ENCODE measurements at places on chromosomes 4 and X.
A peak's percentile ranks its signal among the peaks of the same experiment; 100 is the strongest.

DNA sequence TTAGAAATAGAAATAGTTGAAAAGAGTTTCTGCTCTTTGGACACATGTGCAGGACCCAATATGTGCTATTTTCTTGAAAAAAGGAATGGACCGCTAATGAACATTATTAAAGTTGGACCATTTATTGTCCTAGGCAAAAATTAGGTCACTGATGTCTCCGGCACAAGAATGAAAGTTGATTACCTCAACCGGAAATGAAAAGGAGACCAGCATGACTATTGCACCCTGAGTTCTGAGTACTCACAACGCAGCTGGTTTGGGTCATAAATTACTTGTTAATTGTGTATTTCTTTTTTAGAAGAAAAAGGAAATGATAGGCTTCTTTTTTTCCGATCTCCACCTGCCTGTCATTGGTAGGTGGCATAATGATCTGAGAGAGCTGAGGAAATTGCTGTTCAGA lies 232.7 kb downstream of the ARHGAP24 start:
- ATAC-seq, result peak; percentile 81

DNA sequence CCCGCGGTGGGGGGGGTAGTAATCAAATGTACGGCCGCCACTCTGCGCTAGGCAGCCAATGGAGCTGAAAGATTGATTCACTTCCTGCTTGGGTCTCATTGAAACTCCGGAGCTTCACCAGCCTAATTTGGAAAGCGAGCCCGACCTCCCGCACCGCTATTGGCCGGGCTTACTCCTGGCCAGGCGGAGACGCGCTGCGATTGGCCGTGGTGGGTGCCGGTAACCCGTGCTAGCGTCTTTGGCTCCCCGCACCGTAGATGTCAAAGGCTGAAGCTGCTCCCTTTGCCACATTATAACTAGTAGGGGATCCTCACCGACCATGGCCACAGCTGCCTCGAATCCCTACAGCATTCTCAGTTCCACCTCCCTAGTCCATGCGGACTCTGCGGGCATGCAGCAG lies at the start of gene POU3F4:
Gene POU3F4 (plus strand): TSS at position 285 of the 400 bp plus-strand sequence. CDS start 35 bp downstream, at position 320.
- no peak for ATAC-seq

DNA sequence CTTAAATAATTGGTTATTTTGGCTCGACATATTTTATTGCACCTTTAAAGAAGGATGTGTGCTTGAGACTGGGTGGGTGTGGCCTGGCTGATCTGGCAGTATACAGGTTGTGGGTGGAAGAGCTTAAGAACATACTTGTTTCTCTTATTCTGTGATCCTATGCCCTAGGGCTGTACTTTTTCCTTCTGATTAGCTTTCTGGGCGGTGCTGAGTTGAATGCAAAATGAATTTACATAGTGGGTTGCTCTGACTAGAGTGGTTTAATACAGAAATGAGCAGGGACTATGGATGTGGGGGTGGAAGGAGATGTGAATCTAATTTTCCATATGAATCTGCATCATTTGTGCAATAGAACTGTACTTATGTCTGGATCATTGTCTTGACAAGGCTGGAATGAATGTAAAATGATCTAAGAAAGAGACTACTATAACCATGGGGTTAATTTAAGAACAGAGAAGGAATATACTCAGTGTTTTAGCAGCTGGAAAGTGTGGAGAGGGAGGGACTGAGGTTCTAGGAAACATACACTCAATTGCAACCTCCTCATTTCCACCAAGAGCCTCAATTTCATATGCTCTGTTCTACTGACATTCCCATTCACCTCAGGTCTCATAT lies 73.7 kb downstream of the RLIM start:
- ATAC-seq, result no peak

GRCh38 chr4:102535398-102536082 lies 34.4 kb downstream of the NFKB1 start:
- ATAC-seq, result peak; percentile 76

GRCh38 chr4:101306764-101307615 lies 40.3 kb downstream of the PPP3CA start:
- no peak for ATAC-seq

DNA sequence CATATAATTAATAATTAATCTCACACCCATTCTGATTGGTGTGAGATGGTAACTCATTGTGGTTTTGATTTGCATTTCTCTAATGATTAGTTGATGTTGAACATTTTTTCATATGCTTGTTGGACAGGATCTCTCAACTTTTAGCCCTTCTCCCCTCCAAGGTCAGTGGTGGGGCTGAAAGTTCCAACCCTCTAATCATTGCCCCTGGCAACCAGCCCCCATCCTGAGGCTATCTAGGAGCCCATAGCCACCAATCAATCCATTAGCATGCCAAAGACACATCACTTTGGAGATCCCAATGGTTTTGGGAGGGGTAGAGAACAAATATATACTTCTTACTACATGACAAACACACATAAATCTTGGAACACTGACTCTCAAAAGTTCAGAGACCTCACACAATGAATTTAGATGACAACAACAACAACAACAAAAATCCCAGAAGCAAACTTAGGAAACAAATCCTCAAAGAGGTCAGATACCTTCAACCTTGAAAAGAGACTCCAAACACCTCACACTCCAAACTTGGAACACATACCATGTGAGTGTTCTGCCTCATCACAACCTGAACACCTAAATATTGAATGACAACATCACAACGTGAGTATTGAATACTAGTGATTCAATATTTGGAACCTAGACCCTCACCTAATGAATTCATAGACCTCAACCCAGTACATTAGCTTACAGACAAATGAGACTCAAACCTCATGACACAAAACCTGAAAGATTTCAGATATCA lies 19.0 kb upstream of the PAGE4 start:
- ATAC-seq, result no peak

GRCh38 chr4:149292425-149293007 lies 523.1 kb downstream of the IQCM start:
- no peak for ATAC-seq

GRCh38 chrX:134929808-134930207 lies 61.0 kb upstream of the SMIM10 start:
- ATAC-seq, result no peak

- no peak for ATAC-seq
Observed at GRCh38 chr4:43680421-43680820, 768.2 kb downstream of the KCTD8 start.

DNA sequence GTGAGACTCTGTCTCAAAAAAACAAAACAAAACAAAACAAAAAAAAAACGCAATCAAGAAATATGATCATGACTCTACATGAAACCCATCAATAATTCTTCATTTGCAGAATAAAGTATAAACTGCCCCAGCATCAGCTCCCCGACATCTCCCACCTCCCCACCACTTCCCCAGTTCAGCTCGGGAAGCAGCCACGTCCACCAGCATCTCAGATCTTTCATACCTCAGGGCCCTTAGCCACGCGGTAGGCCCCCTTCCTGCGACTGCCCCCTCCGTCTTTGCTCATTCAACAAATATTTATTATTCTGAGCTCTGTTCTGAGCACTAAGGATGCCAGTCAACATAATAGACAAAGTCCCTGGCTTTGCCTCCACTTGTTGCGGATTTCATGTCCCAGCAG lies 45.6 kb downstream of the DCTD start:
- ATAC-seq, result no peak

DNA sequence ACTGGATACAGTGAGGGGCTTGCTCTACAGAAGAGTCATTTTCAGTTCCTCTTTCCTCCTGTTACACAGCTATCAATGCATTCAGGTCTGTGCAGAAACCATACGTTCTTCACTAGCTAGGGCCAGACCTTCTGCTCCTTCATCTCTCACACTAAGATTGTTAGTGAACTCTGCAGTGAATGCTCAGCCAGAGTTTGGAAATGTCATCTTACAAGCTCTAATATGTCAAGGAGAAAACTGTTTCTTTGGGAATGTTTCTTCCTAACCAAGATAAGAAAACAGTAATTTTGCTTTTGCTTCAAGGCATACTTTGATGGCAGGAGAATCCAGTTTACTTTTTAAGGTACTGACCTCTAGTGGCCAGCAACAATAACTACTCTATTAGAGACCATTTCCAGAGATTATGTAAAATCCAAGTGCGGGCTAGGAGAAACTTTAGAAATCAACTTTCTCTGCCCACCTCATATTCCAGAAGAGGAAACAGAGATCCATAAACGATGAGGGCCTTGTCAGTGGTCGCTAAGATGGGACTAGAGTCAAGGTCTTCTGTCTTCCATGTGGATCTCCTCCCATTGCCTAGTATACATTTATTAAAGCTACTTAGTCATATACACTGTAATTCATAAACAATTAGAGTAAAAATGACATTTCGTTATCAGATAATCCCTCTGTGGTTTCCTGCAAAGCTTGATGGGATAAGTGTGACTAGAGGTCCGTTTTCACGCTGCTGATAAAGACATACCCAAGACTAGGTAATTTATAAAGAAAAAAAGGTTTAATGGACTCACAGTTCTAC lies 12.1 kb upstream of the CC2D2A start:
- ATAC-seq, result peak; percentile 98

DNA sequence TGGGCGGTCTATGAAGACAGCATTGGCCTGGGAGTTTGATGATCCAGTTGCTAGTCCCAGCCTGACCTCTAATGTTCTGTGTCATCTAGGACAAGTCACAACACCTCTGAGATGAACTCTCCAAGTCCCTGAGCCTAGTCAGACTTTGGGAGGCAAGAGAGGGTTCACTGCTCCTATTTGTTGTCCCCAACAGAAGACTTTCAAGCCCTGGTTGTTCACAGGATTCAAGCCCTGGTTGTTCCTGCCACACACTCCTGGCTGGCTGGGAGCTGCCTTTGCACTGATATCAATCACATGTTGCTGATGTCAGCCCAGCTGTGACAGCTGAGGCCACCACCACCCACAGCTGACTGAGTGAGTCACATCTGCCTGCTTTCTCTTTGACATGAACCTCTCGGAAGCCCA lies 253.2 kb upstream of the RASGEF1B start:
- peak; percentile 98 for ATAC-seq

GRCh38 chr4:116872308-116872707 lies 213.1 kb downstream of the TRAM1L1 start:
- ATAC-seq, result no peak

DNA sequence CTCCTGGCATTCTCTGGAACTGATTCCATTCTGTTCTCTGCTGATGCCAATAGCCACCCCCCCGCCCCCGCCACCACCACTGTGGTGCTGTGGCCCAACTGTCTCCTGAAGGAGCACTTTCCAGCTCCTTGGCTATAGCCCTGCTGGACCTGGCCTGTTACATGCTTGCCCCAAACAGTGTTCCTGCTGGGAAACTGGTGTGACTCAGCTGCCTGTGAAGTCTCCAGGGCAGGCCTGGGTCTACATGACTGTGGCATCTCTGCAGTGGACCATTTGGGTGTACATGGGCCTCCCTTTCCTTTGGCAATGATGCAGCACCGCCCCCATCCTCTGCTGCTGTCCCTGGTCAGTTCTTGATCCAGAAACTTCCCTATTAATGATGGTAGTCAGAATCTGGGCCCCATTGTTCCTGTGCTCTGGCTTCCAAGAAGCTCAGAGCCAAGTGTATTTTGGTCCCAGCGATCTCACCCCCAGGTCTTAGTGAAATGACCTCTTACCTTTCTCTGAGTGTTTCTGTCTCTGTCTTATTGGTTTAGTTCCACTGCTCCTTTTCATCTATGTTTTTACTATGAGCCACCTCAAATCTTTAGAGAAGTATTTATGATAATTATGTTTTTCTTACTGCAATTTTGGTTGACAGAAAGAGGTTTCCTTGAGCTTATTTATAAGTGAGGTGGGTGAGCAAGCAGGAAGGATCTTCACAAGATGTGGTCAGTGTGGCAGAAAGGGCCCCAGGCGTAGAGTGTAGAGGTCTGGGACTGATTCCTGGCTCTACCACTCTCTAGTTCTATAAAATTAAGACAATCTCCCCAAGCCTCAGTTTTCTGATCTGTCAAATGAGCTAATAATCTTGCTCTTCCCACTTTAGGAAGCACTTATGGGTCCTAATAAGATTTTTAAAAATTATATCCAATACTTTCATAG lies 210.7 kb upstream of the EOLA2 start:
- ATAC-seq, result no peak

- no peak for ATAC-seq
Observed at GRCh38 chr4:162457071-162457865, 293.5 kb upstream of the FSTL5 start.

DNA sequence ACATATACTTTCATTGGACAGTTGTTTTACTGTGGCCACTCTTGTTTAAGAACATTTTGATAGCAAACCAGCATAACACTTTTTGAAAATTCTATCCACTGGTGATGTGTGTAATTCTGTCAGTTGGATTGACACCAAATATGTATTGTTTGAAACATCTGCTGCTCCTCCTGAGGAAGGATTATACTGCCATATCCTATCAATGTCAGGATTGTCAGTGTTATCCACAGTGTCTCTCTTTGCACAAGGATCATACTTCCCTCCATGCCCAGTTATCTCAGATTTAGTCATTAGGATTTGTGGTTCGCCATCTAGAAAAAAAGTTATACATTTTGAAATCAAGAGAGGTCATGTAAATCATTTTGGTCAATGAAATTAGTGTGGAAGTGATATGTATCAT lies 1859.6 kb downstream of the C4orf33 start:
- no peak for ATAC-seq

DNA sequence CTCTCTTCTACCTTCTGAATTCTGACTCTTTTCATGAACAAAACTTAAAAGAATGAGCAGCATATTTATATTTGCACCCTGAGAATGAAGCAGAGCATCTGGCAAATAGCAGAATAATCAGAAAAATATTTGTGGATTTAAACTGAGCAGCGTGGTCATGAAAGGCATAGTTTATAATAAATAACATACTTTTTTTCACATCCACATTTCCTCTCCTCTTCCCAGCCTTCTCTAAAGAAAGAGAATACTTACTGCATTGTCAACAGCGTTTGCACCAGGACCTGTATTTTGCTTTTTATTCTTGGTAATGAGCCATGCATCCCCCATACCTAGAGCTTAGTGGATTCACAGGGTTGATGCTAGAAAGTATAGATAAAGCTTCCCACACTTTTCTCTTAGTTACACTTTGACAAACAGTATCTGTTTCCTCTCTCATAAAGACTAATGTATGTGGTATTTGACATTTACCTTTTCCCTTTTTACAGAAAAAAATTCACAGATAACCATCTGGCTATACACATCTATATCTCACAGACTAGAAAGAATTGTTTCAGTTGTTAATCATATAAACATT lies 131.5 kb downstream of the PRSS12 start:
- no peak for ATAC-seq

DNA sequence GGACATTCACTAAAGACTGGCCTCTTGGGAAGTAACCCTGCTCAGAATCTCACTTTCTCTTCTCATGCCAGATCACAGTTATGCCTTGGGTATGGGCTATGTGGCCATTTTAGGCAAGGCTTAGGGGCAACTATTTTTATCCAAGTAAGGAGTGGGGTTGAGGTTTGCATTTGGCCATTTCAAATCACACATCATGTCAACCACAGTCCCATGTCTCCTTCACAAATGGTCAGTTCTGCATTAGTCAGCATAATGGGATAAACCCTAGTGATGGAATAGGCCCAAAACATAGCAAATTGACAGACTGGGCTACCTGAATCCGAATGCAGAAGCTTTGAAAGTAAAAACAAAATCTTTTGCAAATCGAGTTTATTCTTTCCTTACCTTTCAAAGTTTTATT lies 827 bp upstream of the RTL3 start:
- no peak for ATAC-seq

All from stimulated activated memory B cell treated with anti-CD40 and anti-IgM and Interleukin-4, amounts not matched to agents 10 μg/mL and 1 μg/mL and 100 μg/mL, for 72 hours (primary cell).